ENCODE measurements at places on chromosomes 7 and 10.

DNA sequence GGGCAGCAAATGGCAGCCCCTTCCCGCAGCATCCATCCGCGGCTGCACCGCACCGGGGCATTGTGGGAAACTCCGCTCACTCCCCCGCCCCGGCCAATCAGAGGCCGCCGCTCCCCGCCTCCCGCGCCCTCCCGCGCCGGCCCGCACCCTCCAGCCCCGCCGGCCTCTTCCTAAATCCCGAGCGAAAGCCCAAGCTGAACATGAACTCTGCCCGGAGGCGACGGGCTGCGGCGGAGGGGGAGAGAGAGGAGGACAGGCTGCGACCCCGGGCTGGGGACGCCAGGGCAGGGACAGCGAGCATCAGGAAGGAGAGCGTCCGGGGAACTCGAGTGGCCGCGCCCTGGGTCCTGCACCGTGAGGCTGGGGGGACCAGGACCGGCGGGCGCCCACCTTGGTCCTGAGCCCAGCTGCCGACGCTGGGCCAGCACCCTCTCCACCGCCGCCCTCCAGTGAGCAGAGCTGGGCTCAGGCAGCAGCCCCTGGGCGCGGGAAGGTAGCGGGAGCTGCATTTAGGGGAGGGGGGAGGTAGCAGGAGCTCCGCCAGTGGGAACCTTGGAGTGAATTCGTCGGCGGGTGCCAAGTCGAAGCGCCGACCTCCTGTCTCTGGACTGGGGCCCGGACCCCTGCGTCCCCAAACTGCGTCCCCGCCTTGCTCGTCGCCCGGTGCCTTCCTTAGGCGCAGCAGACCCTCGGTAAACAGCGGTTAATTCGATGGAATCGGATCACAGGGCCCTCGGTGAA, at the start of gene DGKI:
Gene DGKI (minus strand): TSS at position 148 of the 741 bp plus-strand sequence.
- no peak for DNase-seq

DNA sequence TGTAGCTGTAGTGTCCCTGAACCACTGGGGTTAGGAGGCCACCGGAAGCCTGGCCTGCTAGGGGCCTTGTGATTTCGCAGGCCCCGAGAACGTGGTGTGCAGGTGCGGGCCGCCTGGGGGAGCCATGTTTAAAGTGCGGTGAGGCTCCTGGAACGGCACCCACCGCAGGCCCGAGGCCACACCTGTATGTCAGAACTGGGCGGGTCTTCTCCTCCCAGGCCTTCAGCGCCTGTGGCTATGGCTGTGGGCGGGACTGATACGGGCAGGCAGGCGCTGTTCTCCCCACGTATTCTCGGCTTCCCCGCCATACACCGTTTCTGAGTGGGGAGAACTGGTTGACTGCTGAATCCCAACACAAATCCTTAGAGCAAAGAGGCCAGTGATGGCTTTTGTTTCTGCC, 74.8 kb downstream of the DNAJB6 start:
- DNase-seq, result no peak

DNA sequence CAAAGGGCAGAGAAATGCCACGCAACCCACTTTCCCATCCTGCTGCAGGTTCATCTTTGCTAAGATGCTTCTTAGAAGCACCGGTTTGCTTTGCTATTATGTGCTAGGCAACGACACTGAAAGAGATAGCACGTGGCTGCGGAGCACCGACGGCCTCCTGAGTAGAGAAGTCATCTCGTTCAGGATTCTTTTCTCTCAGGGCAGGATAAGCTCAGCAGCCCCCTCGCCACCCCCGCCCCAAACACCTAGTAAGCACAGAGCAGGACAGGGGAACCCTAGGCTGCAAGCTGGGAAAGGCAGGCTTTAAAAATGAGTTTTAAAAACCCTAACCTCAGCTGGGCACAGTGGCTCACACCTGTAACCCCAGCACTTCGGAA, 15.0 kb downstream of the ASB13 start:
- DNase-seq, result no peak

GRCh38 chr10:31749981-31750840, 178.4 kb downstream of the ARHGAP12 start:
- DNase-seq, result no peak

DNA sequence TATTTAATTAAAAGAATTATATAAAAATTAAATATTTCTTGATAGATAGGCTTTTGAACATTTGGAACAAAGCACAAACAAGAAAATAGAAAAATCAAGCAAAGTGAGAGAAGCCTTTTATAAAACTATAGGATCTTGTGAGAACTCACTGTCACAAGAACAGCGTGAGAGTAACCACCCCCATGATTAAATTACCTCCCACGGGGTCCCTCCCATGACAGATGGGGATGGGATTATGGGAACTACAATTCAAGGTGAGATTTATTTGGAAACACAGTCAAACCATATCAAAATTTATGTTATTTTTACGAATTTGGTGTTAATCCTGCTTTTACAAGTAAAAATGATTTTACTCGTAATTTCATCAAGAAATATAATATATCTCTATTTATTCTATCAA, 1136.1 kb upstream of the POT1 start:
- DNase-seq, result no peak

DNA sequence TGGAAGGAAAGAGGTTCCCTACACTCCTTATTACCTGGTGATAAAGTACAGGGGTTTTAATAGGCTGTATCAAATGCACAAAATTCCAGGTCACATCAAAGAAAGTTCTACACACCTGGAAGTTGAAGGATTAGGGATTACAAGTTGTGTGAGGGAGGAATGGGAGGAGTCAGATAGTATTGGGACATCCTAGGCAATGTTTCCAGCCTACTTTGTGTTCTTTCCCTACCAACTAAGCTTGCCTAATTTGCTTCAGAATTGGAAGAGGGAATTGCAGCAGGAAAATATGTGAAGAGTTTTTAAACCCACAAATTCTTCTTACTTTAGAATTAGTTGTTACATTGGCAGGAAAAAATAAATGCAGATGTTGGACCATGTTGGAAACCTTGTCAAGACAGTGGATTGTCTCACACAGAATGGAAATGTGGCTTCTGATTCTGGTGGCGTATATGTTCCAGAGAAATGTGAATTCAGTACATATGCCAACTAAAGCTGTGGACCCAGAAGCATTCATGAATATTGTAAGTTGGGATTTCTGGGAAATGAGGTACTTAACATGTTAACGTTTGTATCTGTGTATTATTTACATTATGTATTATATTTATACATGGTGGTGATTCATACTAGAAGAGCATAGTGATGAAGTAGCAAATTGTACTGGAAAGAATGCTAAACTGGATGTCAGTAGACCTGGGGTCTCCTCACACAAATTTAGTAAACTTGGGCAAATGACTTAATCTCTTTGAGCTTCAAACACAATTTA, at the start of gene LIPM:
Gene LIPM (plus strand): TSS at position 208 of the 763 bp plus-strand sequence. CDS start 167 bp downstream, at position 375.
- no peak for DNase-seq

Measured in AG09309 (cell line).